ENCODE measurements at places on chromosomes 7 and 10.

DNA sequence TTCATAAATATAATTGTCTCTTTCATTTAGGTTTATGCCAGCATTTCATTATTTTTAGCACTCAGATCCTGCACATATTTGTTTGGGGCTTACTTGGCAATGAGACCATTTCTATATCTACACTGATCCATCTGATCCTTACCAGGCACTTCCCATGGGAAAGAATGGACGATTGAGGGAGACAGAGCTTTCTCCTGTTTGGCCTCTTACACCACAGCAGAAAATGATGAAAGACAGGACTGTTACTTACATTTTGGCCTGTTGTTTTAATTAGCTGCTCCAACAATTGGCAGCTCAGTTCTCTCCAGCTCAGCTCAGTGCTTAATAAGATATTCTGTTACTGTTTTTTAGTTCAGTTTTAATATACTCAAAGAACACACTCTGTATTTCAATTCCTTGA, 77.6 kb upstream of the RSU1 start:
- no peak for DNase-seq

- DNase-seq, result no peak
These were observed 119.3 kb downstream of the CUX1 start for GRCh38 chr7:101936611-101937231.

DNA sequence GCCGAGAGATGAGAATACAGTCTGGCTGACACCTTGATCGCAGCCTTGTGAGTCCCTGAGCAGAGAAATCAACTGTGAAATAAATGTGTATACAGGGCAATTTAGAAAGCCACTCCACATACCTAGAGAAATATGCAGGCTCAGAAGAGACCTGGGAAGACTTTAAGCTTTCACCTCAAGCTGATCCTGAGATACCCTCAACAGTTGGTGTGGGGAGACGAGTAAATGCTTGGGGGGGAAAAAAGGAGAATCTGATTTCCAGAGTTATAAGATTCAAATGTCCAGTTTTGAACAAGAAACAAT, 123.5 kb downstream of the SMURF1 start:
- no peak for DNase-seq

GRCh38 chr10:101075775-101076174, 14.0 kb downstream of the KAZALD1 start:
- no peak for DNase-seq

- peak; percentile 31 for DNase-seq
These were observed 244.2 kb downstream of the IPMK start for GRCh38 chr10:58023341-58024073.

DNA sequence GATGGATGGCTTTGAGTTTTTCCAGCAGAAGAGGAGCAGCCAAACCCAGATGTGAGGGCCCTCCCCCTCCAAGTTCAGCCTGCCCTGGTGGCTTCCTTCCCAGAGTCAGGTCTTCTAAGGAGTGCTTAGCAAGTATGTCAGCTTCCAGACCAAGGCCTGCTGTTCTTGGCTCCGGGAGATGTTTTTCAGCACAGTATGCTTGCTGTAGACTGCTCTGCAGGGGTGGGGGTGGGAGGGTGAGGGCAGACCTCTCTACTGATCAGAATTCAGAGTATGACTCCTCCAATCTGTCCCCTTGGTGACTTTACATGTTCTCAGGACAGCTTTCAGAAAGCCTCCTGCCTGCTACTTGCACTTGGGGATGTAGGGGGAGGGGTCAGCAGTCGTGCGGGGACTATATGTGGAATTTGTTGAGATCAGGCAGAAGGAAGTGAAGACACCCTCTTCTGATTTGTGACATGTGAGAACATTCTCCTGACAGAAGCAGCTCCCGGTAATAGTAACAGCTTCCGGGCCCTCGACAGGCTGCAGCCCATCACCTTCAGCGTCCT, 516.4 kb upstream of the ZMIZ1 start:
- no peak for DNase-seq

Measured in renal cortex interstitium (tissue), 15 donors.